Posterior cingulate gyrus (tissue), 11 donors: ENCODE measurements at places on chromosomes 7 and 10.

- no peak for DNase-seq
Measured at GRCh38 chr7:84546403-84546802, 351.8 kb upstream of the SEMA3A start.

- no peak for DNase-seq
Measured at GRCh38 chr10:44647877-44648542, 263.1 kb upstream of the CXCL12 start.

DNA sequence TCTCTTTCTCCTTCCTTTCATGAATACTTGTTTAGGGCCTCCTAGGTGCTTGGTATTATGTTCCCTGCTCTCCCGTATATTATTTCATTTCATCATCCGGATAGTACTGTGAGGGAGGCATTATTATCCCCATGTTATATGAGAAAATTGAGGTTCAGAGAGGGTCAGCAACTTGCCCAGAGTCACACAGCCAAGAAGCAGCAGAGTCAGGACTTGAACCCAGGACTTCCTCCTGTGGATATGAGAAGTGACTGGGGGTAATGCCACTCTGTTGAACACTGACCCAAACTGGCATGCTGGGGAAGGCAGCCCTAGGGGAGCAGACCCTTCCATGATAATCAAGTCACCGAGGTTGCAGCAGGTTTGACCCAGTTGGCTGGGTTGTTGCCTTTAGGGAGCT lies 8.2 kb upstream of the SFRP5 start:
- DNase-seq, result peak; percentile 9

- no peak for DNase-seq
Measured at GRCh38 chr10:79027147-79028055, 41.4 kb upstream of the ZMIZ1 start.

DNA sequence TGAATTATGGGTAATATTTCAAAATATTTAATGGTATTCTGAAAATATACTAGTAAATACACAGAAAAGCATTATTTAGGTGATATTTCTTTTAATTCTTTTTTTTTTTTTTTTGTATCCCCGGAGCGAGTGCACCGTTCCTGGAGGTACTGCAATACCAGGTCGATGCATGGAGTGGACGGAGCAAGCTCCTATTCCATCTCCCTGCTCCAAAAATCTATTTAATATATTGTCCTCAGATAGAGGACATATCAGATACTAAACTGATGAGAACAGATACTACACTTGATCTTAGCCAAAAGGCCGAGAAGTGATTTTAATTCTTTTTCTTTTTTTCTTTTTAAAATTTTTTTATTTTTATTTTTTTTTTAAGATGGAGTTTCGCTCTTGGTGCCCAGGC lies 10.8 kb downstream of the BTRC start:
- no peak for DNase-seq

GRCh38 chr7:130377178-130377577 lies 3.1 kb upstream of the CPA1 start:
- DNase-seq, result no peak

GRCh38 chr10:111956841-111957240 lies 226.7 kb downstream of the GPAM start:
- DNase-seq, result no peak

- DNase-seq, result no peak
Measured at GRCh38 chr7:12287901-12288300, 76.8 kb downstream of the TMEM106B start.

- DNase-seq, result no peak
Measured at GRCh38 chr7:7157177-7157886, 25.0 kb upstream of the C1GALT1 start.

DNA sequence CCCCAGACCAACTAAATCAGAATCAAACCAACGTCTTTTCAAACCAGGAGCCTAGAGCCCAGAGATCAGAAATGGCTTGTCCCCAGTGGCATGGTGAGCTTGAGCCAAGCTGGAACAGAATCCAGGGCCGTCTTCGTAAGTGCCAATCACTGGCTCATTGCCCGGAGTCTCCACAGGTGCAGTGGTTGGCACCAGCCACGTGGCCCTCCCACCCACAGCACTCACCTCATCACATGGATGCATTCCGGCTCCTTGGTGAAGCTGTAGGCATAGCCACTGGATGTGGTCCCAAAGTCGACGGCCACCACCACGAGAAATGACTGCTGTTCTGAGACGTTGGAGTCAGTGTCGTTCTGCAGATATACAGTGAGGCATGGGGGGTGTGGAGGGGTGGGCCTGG lies 37.4 kb downstream of the HSPA12A start:
- no peak for DNase-seq

DNA sequence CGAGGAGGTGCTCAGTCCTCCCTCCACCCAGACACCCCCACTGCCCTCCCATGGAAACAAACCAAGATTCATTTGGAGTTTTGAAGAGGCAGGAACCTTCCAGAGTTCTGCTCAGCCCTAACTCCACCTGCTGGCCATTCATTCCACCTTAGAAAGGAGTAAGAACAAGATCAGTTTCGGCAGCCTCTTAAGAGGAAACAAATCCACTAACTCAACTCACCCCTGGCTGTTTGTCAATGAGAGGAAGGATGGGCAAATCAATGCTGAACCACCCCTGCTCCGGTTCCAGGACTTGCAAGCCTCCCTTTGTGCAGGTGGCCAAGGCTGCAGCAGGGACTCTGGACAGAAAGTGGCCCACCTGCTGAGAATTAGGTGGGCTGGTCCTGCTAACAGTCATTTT lies 26.2 kb downstream of the CCDC3 start:
- no peak for DNase-seq

DNA sequence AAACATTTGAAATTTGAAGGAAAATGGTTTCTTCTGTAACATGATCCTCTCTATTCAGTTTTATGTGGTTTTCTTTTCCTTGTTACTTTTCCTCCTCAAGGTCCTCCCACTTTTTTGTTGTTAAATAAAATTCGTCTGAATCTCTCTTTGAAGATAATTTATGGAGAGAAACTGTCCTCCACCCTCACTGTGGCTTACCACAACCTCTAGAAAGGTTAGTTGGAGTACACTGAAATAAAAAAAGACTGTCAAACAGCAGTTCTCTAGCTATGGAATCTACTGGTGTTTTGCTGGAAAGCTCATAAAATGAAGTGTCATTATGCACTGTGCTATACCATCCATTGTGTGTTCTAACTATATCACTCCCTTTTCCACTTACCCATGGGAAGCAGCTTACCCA lies 189.4 kb downstream of the HDAC9 start:
- no peak for DNase-seq

DNA sequence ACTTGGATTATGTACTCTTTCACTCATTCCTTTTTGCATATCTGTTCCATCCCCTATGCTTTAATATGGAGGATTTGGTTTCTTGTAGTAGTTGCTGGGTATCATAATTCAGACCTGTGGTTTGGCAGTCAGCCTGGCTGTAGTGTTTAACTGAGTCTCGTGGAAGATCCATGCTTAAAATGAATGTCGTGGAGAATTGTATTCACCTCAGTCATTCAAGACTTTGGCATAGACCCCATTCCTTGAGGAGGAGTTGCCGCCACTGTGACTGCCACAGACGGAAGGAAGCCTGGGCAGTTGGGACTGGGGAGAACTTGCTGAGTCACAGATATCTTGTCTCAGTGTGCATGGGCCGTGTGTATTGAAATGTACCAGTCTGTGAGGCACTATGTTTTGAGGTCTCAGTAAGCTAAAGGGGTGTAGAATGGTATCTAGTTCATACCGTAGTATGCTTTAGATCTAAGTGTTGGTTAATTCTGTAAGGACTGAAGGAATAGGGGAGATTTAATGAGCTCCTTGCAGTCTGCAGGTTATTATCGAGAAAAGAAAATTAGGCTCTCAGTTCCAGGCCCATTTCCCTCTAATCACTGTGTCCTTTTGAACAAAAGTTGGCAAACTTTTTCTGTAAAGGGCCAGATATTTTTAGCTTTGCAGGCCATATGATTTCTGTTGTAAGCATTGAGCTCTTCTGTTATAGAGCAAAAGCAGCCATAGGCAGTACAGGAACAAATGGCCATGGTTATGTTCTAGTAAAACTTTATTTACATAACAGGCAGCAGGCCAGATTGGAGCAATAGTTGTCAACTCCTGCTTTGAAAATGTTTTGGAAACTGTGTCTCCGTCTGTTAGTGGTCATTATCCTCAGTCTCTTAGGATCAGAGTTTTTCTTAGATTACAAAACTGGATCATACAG lies 76.8 kb downstream of the TPST1 start:
- no peak for DNase-seq

DNA sequence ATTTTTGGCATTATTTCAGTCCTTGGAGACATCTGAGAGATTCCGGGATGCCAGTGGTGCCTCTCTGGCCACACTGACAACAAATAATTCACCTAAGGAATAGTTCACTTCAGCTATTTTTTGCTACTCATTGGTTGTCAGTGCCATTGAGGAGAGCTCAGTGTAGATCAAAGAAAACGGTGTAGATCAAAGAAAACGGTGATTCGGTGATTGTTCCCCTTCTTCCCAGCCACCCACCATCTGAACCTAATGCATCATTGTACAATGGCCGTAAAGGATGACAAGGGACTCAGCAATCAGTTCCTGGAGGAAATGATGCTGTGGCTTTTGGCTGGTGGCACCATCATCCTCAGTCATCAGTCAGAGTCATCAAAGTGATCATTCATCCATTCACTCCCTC lies 80.6 kb downstream of the PTPRZ1 start:
- DNase-seq, result no peak

DNA sequence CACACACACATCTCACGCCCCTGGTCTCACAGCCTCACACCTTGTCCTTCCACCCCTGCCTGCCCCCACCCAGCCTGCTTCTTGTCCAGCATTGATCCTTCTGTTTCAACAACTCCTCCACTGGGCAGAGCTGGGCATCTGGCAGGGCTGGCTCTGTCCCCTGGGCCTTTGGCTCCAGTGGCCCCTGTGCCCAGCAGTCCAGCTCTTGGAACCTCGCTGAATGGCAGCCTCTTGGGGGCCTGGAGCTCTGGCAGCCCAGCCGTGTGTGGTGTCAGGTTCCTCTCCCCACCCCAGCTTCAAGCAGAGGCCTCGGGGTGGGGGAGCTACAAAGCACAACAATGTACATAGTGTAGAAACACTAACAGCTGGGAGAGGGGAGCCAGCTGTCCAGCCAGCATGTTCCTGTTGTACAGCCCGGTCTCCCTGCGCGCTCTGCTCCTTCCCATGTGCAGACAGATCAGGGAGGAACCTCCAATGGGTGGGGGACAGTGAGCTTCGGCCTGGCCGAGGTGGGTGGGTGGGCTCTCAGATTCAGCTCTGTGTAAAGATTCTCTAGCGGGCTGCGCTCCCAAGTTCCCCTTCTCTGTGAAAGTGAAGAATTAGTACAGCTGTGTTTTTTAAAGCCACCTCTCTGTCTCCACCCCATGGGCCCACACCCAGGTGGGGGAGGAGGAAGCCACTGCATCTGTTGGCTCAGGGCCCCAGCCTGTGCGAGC lies 19.4 kb downstream of the ZMIZ2 start:
- peak; percentile 68 for DNase-seq

- no peak for DNase-seq
Measured at GRCh38 chr10:74445493-74445892, 294.5 kb downstream of the ADK start.

- peak; percentile 47 for DNase-seq
Measured at GRCh38 chr10:132836832-132837540, 51.0 kb upstream of the NKX6-2 start.
